ENCODE measurements at places on chromosomes 4 and X.

- DNase-seq: no peak
These were observed 494.4 kb downstream of the KCNIP4 start for GRCh38 chr4:21454201-21454600.

DNA sequence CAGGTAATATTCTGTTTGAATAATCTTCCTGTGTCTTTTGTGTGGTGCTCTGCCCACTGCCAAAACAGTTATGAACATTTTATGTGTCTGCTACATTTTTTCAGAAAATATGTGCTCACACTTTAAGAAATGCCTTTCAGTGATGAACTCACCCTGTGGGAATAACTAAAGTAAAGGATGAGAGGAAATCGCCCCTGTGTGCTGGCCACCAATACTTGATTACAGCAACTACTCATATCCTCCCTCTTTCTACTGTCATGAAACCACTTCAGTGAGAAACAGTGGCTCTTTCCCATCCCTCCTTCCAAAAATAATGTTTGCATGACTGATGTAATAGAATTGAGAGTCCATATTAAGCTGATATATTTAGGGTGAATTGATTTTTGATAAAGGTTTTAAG is 900.9 kb downstream of the RAB28 start:
- DNase-seq: no peak

- DNase-seq: no peak
These were observed 89.4 kb downstream of the AFF1 start for GRCh38 chr4:87024201-87024600.

- no peak for DNase-seq
These were observed 44.5 kb upstream of the BLTP1 start for GRCh38 chr4:122107680-122108079.

DNA sequence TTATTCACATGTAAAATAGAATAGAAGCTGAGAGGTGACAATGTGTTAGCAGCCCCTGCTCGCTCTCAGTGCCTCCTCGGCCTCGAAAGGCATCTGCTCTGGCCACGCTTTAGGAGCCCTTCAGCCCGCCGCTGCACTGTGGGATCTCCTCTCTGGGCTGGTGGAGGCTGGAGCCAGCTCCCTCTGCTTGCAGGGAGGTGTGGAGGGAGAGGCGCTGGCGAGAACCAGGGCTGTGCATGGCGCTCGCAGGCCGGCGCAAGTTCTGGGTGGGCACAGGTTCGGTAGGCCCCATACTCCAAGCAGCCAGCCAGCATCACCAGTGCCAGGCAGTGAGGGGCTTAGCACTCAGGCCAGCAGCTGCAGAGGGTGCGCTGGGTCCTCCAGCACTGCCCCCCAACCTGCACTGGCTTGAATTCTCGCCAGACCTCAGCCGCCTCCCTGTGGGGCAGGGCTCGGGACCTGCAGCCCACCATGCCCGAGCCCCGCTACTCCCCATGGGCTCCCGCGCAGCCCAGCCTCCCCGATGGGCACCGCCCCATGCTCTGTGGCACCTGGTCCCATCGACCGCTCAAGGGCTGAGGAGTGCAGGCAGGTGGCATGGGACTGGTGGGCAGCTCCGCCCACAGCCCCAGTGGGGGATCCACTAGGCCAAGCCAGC is 1346.7 kb upstream of the IGFBP7 start:
- DNase-seq: no peak

GRCh38 chrX:137194164-137194563 is 160.4 kb upstream of the GPR101 start:
- DNase-seq: peak; percentile 4

DNA sequence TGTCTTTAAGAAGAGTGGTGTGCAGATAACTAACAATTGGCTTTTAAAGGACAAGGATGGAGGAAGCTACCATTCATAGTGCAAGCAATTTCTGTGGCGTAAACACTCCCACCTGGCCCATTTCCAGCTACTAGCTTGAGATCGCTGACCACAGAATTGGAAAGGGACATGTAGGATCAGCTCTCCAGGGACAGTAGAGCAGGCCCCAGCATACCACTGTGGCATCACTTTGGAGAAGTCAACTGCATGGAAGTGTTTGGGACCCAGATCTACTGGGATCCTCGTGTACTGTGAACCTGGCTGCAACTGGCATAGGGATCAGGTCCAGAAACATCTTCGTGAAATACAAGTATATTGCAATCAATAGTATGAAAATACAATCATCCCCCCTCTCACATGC is 515.0 kb downstream of the INPP4B start:
- no peak for DNase-seq

GRCh38 chr4:62429297-62429696 is 1229.2 kb downstream of the ADGRL3 start:
- DNase-seq: no peak

DNA sequence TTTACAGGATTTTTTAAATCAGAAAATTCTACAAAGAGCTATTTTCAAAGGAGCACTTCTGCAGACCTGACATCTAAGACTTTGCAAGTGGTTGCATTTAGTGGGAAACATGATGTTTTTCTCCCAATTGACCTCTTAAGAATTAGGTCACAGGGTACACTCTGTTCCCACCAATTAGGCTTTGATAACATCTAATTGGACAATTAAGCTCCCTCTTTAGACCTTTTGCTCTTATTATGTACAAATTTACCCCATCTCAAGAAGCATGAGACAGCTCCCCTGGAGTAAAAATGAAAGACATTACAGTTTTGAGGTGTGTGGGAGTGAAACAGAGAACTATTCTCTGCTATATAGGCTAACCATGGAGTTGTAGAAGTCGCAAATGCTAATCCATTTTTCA is 31.8 kb upstream of the AGA start:
- DNase-seq: no peak

DNA sequence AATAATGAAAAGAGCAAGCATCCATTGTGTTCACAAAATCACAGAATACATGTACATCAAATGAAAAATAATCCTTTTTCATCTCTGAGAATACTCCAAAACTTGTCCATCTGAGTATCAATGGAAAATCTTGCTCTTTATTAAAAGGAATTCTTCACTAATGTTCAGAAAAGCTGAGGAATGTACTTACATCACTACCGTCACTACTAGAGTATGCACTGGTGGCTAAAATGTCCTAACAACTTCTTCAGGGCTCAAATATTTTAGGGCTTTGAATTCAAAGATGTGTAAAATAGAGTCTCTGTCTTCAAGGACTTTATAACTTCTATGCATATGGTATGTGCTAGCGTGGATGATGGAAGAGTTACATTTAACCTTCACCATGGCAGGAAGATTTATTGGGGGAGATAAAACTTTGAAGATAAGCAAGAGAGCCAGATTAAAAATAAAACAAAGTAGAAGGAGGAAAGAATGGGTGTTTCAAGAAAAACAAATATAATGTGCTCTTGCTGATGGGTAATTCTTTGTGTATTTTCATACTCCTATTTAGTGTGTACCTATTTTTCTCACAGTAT is 55.1 kb downstream of the DMD start:
- DNase-seq: no peak

GRCh38 chr4:113316879-113317278 is 267.4 kb downstream of the ANK2 start:
- DNase-seq: peak; percentile 15

GRCh38 chr4:79298484-79298883 is 27.4 kb downstream of the NAA11 start:
- no peak for DNase-seq

GRCh38 chr4:186689476-186689875 is 34.2 kb downstream of the FAT1 start:
- no peak for DNase-seq

- DNase-seq: peak; percentile 65
These were observed at the start of gene SASH3 for GRCh38 chrX:129779747-129780146. Gene SASH3, plus strand, starts transcription at chrX:129779949. Its CDS starts 149 bp downstream, at chrX:129780098.

DNA sequence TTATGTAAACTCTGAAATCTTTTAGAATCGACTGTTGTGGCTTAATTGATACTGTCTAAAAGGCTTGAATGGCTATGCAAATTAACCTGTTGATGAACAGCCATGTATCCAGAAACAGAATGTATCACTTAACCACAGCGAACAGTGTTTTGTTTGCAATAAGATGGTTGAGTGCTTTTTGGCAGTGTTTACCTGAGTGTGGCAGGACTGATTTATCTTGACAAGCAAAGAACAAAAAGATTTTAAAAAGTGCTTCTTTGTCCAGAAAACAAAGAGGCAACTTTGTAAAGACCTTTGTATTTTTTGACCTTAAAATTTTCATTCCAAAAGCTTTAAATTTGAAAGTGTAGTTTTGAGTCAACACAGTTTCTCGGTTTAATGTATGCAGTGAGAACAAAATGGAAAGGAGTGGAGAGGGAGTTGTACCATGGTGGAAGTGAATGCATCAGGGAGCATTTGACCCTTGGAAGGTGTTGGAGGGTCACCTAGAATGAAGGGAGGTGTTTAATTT is 18.0 kb downstream of the ARHGAP10 start:
- DNase-seq: no peak

DNA sequence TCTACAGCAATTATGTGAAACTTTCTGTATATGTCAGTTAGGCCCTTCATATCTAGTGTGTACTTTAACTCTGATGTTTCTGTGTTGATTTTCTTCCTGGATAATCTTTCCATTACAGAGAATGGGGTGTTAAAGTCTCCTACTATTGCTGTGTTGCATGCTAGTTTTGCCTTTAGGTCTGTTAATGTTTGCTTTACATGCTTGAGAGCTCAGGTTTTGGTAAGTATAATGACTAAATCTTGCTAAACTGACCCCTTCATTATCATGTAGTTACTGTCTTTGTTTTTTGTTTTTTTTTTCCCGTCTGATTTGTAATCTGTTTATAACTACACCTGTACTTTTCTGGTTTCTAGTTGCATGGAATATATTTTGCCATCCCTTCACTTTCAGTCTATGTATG is 63.6 kb upstream of the UGT2B15 start:
- no peak for DNase-seq

DNA sequence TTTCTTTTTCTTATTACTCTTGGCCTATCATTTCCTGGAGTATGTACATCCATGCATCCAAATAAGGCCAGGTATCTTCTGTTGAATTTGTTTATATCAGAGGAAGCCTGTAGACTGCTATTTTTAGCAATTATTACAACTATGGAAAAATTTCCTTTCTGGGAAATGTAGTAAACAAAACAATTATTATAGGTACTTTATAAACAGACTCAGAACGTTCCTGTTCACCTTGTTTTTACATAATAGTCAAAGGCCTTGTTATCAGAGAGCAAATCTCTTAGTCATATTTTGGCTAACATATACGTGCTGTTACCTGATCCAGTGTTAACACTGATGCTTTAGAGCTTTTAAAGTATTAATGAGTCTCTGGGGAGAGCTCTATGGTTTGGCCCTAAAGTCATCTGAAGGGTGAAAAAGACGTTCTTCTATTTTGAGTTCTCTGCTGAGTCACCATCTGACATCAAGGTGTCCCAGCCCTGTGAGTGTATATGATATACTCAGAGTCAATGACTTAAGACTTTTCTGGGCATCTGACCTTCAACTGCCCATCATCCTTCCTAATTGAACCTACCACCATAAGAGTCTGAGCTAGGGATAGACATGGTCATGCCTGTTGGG is 7.3 kb downstream of the SPARCL1 start:
- DNase-seq: no peak

DNA sequence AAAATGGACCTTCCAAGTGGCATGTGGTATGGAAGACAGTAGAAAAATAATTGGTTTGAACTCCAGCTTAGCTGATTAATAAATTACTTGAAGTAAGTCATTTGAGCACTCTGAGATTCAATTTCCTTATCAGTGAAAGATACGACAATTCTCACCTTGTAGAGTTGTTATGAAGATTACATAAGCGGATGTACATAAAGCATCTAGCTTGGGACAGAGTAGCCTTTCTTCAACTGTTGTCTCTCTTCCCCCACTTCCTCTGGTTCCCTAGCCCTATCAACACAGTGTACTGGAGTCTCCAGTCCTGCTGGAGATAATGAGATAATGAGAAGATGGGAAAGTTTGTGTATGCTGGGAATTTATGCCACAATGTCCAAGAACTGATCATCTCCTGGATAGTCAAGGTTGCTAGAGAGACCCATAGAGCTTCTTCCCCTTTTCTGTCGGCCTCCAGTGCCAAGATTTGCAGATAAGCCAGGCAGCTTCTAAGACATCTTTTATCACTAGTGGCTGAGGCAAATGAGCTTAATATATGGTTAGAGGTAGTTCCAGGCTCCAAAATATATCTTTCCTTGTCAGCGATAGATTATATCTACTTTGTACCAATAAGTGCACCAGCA is 33.9 kb downstream of the VSIG4 start:
- no peak for DNase-seq

DNA sequence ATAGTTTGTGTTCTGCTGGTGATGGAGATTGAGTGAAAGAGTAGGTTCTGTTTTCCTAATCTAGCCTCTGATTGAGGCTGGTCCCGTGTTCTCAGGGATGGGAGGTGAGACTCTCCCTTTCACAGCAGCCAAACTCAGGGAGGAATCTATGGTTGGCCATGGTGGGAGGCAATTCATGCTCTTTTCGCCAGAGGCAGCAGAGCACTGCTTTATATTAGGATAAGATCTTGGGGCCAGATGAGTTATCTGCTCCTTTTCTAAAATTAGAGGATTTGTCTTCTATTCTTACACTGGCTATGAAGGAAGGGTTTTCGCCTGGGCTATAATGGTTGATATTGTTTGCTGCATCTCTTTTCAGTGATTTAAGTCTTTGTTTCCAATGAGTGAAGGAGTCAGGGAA is 63.9 kb upstream of the NLGN4X start:
- no peak for DNase-seq

DNA sequence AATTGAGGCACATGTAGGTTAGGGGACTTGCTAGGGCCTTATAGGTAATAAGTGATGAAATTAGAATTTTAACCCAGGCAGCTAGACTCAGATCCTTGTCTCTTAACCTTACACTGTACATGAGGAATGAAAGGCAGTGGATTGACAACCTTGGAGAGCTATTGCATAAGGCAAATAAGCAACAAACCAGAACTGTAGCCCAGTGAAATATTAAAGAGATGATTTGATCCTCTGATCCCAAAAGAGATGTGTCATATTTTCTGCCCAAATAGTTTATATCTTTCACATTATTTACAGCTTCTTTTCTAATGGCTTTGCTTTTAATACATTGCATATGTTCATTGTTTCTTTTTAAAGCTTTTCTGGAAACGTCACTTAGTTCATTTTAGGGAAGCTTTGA is 252.6 kb downstream of the ANK2 start:
- no peak for DNase-seq

DNA sequence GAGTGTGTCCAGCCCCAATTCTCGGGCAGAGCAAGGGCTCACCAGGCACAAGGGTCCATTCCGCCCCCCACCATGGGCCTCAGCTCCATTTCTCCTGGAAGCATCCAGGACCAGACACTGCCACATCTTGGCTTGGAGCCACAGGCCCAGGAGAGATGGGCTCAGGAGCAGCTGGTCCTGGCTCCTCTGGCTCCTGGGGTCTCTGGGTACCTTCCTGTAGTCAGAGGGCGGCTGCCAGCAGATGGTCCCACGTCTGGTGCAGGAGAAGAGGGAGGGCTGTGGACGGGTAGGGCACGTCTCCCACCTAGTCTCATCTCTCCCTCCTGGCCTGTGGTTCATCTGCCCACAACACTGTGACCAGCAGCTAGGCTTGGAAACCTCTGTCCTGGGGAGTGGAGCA is 8.0 kb downstream of the ATP2B3 start:
- no peak for DNase-seq

Data from activated naive CD8-positive, alpha-beta T cell treated with anti-CD3 and anti-CD28 coated beads for 36 hours (primary cell).